ENCODE measurements at places on chromosomes 3 and 15.

DNA sequence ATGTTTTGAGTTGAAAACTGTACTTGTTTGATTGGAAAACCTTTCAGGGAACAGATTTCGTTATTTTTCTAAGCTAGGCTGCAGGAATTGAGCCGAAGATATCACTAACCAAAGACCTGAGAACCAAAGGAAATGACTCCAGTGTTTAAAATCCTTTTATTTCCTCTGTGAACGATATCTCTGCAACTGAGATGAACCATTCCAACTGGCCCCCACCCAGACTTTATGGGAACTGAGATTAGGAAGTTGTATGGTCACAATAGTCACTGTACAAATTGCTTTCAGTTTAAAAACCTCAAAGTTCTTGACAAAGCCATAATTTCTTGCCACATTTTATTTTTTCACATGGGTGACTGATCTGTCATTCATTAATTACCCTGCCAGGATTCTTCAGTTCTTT is 232.4 kb downstream of the RBMS3 start:
- DNase-seq, result no peak

DNA sequence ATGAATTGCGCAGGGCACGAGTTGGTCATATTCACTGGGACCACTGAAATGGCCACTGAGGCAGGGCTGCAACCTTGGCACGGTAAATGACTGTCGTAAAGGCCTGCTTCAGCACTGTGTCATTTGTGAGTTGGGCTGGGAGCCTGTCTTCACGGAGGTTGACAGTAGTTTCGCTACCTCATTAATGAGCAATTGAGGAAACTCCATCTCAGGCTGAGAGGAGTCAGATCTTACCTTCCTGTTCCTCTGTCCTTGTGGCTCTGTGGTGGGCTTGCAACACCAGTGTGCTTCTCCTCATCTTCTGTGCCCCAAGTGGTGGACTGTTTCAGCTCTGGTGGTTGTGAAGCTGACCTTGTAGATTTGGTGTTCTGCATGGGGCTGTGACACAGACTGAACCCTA is 80.1 kb upstream of the EIF1B start:
- no peak for DNase-seq

GRCh38 chr15:24955531-24955921 is 739 bp downstream of the SNRPN start:
- no peak for DNase-seq

- no peak for DNase-seq
Measured at GRCh38 chr15:71937650-71938311, 127.4 kb downstream of the NR2E3 start.

- no peak for DNase-seq
Measured at GRCh38 chr3:114994554-114995341, 152.3 kb downstream of the ZBTB20 start.

- DNase-seq, result no peak
Measured at GRCh38 chr3:29072611-29073010, 208.3 kb upstream of the RBMS3 start.

- DNase-seq, result no peak
Measured at GRCh38 chr3:142501004-142501926, 53.4 kb upstream of the XRN1 start.

DNA sequence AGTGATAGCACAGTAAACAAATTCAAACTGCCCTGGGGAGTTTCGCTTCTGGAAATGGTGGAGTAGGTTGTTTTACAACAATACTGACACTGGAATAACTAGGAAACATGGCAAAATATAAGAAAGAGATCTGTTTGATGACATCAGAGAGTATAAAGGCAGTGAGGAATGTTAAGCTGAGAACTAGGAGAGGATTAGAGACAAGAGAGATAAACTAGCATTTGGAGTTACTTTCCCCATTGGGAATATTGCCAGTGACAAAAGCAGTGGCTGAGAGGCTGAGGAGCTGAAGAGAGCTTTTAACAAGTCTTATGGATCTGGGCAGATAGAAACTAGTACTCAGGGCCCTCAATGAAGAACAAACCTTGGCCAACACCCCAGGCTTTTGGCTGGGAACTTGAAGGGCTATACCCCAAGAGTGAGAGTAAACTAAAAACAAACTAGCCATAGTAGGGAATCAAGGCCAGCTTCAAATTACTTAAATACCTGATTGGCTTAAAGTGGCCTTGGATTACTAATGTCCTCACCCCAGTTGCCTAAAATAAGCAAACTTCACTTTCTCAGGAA is 280.4 kb downstream of the KLF13 start:
- no peak for DNase-seq

- DNase-seq, result no peak
Measured at GRCh38 chr15:58980351-58980939, 7.0 kb upstream of the RNF111 start.

DNA sequence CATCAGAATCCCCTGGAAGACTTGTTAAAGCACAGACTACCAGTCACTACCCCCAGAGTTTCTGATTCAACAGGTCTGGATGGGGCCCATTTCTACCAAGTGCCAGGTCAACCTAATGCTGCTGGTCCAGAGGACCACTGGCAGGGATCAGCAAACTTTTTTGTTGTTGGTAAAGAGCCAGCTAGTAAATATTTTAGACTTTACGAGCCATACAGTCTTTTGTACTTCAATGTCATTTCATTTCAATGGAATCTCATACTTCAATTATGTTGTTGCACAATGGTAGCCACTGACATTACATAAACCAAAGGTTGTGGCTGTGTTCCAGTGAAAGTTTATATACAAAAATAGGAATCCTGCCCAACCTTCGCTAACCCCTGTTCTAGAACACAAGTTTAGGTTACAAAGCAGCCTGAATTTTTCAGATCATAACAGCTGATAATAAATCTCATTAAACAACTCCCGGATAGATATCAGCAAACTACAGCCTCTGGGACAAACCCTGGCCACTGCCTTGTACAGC is 28.7 kb downstream of the ULK4 start:
- DNase-seq, result no peak

- no peak for DNase-seq
Measured at GRCh38 chr3:46276497-46277099, 34.3 kb downstream of the CCR3 start.

DNA sequence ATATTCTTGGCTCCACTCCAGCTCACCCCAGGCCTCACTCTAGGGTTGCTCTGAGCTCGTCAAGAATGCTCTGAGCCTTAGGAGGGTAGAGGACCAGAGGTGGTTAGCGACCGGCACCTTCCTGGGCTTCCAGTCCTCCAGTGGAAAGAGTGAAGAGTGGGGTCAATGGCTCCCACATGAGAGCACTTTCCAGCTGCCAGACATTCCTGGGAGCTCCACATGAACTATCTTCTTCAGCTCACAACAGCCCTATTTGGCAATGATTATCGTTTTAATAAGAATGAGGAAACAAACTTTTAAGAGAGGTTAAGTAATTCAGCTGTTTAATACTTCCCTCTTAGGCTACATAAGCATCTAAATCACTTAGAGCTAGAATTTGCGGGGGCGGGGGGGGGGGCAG is 139.3 kb downstream of the STT3B start:
- no peak for DNase-seq

DNA sequence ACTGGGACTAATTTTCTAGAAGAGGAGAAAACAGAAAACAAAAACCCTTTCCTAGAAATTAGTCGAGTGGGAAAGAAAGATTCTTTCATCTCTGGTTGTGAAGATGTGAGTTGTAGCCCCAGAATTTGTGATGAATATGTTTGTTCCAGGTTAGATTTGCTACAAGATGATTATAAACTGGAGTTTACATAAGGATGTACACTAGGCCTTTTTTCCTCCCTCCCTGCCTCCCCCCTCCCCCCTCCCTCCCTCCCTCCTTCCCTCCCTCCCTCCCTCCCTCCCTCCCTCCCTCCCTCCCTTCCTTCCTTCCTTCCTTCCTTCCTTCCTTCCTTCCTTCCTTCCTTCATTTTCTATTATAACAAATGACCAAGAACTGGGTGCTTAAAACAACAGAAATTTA is 1502.0 kb downstream of the SI start:
- DNase-seq, result no peak

GRCh38 chr15:57604507-57604906 is 12.8 kb downstream of the MYZAP start:
- DNase-seq, result no peak

DNA sequence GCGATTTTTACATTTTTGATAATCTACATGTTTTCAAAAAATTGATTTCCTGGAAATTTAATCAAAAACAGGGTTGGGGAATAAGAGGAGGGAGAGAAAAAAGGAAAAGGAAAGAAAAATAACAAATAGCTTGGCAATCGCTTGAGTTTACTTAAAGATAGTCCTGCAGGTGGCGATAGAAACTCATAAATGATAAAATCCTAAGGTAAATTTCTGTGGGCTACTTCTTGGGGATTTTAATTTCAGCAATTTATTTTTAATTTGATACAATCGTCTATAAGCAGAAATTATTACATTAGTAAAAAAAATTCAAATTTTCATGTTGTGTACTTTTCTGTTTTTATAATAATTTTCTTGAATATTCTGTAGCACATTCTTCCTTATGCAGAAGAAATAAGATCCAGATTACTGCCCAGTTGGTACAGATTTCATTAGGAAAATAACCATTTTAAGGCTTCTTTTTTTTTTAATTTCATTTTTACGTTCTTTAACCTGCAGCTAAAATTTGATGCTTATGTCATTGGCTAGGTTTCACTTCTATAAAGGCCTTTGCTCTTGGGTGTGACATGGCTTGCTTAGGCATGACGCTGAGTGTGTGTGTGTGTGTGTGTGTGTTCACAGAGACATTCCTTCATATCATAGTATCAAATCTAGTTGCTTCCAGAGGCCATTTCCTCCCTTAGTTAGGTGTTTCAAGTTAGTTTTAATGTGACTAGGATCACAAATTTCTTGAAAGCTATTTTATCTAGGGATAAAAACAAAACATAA is 181.8 kb downstream of the MCTP2 start:
- DNase-seq, result no peak

DNA sequence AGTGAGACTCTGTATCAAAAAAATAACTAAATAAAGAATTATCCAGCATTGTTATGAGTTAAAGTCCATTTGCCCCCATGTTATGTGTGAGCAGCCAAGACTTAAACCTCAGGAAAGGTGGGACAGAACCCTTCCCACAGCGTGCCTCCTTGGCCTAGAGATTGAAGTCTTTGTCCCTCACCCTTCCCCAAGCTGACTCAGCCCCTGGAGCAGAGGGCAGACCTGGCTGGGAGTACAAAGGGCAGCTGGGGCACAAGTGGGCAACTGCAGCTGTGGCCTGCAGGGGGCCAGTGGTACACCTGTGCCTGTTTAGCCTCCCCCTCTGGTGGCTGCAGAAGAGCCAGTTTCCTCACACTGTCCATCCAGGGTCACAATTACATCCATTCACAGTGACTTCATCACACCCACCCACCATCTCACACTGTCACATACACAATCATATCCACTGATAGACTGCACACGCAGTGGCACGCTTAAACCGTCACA is 940 bp upstream of the ACY1 start:
- no peak for DNase-seq

- DNase-seq, result no peak
Measured at GRCh38 chr3:24199775-24200247, 254.7 kb downstream of the NR1D2 start.

DNA sequence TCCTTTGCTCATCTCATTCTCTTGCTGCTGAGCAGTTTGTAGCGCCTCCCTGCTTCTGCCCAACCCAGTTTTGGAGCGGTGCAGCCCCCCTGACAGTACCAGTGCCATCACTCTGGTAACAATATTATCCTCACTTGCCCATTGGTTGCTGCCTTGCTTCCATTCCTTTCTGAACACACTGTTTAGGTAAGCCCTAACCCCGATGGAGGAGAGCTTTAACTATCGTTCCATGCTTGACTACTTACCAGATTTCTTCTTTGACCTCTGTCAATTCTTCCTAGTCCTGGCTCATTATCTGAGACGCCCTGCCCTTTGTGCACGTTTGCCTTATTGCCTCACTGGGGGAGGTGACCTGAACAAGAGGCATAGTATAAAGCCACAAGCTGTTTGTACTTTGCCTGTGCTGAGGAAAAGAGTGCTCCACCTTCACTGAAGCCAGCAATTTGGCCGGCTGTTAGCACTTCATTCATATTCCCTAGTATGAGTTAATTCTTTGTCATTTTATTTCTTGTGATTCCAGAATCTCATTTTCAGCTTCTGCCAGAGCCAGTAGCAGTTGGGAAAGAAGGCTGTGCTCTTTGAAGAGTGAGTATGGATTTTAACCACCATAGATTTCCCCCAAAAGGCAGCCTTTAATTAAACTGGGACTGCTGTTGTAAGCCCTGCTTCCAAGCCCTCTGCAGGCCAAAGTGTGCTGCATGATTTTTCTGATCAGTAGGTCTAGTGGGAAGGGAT is 11.9 kb downstream of the ABHD6 start:
- no peak for DNase-seq

DNA sequence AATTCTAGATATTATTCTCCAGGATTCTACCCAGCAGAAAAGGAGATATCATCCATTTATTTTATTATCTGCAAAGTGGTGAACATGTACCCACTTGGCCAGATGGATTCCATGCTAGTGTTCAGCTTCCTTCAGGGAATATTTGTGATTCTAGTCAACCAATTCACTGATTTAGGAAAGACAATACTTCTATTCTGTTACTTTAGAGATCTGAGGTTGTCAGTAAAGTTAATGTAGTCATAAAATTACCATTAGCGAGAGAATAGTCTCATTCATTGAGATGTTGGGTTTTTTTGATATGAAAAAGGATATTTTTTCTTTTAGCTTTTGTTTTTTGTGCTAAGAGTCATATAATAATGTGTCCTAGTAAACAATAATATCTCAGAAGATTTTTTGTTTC is 222.8 kb downstream of the CGGBP1 start:
- DNase-seq, result no peak

DNA sequence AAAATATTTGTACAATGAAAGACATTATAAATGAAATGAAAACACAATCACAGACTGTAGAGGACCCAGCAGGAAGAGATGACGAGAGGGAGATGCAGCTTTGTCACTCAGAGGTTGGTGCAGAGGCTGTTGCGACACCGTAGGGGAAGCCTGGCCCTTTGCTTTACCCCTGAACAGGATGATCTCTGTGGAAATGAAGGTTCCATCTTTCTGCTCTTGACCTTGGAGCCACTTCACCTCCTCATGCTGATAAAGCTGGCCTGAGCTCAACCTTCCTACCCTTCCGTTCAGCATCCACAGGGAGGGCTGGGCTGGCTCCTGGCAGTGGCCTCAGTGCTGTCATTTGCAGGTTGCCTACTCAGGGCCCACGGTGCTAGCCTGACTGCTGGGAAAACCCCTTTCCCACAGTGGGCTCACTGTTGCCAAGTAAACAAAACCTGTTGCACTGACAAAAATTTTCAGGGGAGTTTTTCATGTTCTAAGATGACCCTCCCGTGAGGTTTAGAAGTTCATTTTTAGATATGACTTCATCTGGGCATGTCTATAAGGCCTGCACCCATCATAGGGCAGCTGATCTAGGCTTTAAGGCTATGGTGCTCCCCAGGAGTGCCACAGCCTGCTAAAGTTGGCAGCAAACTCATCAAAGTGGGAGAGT is 3.0 kb upstream of the CD80 start:
- DNase-seq, result no peak

DNA sequence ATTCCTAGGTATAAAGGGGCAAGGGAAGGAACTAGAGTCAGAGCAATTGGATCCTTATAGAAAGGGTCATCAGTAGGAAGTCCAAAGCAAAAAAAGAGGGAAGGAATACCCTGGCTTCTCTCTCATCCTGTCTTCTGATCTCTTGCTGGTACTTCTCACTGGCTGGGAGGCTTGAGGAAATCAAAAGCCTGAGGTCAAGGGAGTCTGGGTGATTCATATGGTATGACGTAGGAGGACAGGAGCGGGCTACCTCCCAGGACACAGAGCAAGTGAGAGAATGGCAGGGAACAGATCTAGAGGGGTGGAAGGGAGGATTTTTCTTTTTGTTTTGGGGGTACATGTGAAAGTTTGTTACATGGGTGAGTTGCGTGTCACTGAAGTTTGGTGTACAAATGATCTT is 76.0 kb downstream of the CFAP20DC start:
- no peak for DNase-seq

GRCh38 chr3:119969759-119970158 is 124.5 kb downstream of the GSK3B start:
- DNase-seq, result no peak

All from anterior cingulate cortex (tissue), 58 donors.